Activated effector memory CD4-positive, alpha-beta T cell treated with anti-CD3 and anti-CD28 coated beads, Interleukin-2, amount 50 U/mL, for 16 hours (primary cell): ENCODE measurements at places on chromosomes 11 and 22.

- DNase-seq, result no peak
These were observed 16.4 kb downstream of the C1QTNF6 start for GRCh38 chr22:37171662-37172061.

GRCh38 chr11:28618416-28618815 is 510.2 kb downstream of the METTL15 start:
- no peak for DNase-seq

- no peak for DNase-seq
These were observed 11.0 kb upstream of the BLID start for GRCh38 chr11:122127020-122127419.

DNA sequence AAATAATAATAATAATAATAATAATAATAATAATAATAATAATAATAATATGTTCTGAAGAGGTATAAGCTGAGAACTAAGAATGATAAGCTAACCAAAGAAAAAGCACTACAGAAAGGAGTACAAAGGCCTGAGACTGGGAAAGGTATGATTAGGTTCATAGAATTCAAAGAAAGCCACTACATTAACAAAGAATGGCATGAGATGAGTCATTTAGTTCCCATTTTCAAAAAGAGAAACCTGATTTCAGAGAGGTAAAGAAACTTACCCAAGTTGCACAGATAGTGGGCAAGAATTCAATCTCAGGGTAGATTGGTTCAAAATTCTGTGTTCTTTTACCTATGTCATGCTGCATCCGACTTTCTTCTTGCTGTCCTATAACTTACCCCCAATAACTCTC is 350.9 kb downstream of the TTC28 start:
- DNase-seq, result no peak

- no peak for DNase-seq
These were observed 28.2 kb downstream of the C2CD3 start for GRCh38 chr11:74142624-74143023.

DNA sequence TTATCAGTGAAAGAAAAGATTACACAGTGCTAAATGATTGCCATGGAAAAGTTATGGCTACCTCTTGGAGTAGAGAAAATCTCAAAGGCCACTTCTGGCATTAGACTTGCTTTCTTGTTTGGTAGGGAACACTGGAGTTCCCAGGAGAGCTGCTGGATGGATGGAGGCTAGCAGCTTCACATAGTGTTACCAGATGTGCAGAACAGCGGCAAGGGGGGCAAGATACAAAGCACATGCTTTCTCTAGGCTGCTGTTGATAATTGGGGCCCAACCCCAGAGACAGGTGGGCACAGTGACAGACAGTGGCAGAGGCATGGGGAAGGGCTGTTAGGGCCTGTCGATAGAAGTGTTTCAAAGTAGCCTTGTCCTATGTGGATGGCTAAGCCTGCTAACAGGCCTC is 94.9 kb downstream of the DBX1 start:
- no peak for DNase-seq

- no peak for DNase-seq
These were observed 99.0 kb upstream of the DRD2 start for GRCh38 chr11:113574171-113574570.

DNA sequence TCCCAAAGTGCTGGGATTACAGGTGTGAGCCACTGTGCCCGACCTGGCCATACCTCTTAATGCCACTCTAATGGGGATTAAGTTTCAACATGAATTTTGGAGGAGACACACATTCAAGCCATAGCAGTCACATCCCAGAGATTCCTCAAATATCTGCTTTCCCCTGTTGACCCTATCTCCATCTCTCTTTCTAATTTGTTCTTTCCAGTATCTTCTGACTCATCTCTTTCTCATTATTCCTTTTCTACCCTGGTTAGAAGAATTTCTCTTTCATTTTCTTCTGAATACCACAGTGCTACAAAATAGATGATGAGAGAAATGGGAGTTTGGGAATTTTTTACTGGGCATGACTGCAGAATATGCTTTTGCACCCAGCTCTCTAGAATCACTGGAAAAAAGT is 5.1 kb downstream of the OR10V1 start:
- DNase-seq, result no peak

DNA sequence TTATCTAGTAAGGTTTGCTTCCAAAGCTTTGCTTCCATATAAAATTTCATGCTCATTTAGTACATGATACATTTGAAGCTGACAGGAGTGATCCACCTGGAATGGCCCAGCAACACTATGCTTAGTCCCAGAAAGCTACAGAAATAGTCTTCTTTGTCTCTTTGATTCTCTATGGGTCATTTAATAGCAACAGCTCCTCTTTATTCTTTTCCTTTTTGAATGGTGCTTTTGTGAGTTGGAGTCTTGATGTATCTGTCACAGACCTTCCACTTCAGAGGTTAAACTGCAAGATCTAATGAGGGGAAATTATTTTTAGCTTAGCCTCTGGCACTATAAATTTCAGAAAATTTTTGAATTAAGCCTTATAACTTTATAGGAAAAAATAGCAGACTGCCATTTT is 509.5 kb downstream of the KCNA4 start:
- no peak for DNase-seq

- no peak for DNase-seq
These were observed 37.2 kb upstream of the ACER3 start for GRCh38 chr11:76823481-76824028.

DNA sequence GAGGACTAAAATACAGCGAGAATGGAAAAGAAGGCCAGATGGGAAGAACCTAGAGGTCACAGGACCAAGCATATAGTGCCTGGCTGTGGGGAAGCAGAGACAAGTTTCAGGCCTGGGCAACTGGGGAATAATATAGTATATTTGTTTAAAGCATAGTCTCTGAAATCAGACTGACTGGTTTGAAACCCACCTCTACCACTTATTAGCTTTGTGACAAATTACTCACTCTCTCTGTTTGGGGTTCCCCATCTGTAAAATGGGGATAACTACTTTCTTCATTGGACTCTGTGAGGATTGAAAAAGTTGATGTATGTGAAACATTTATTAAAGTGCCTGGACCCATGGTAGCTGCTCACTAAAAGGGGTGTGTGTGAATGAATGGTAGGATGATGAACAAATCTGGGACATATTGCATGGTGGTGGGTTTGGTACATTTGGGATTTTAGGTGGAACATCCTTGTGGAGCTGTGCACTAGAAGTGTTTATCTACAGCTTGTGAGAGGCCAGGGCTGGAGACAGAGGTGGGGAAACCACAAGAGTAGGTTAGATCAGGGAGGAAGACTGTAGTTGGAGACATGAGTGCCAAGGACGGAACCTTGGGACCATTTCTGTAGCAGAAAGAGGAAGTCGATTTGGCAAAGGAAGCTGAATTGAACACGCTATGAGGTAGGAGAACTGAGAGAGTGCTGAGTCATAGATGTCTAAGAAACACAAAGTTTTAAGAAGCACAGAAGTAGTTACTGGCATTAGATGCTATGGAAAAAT is 52.6 kb downstream of the SWAP70 start:
- no peak for DNase-seq

DNA sequence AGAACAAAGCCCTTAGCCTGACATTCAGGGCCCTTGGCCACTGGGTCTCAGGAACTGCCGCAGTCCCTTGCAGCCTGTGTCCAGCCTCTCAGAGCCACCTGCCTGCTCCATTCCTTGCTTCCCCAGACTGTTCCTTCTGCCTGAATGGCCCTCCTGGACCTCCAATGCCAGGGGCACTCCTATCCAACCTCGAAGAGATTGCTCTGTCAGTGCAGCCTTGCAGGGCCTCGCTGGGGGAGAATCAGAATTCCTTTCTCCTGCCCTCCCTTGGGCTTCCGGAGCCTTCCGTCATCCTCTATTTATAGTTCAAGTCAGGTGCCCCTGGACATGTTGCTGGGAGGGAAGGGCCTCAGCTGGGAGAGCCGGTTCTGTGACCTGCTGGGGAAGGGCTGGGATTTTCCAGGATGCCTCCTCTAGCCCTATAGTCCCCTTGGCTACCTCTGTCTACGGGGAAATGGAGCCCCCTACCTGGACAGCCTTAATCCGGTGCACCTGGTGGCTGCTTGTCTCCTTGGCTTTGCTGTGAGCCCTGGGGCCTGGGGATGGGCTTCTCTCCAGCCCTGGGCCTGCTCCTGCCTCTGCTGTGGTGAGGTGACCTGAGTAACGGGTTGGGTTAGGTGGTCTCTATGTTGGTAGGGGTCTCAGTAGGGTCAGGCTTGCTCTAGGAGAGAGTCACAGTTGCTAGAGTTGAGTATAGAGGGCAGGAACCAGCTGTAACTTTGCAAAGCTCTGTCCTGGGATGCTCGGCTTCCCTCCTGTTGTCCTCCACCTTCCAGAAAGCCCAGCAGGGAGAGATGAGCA is 45.9 kb upstream of the SYT7 start:
- DNase-seq, result no peak

GRCh38 chr11:59769111-59769510 is 13.9 kb downstream of the STX3 start:
- no peak for DNase-seq

DNA sequence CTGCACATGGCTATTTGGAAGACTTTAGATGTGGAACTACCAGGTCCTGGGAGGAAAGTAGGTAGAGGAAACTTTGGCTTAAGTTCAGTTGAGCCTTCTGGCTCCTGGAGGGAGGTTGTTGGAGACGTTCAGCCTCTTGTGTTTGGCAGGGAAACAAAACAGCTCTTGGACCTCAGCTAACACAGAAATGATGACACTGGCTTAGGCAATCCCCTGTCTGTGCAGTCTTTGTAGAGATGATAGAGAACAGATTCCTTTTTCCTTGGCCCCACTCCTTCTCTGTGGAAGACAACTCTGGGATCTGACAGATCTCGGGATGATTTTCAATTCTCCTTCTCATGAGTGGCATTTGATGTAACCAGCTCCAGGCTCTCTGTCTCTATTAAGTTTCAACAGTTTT is 428.5 kb downstream of the TMEM135 start:
- DNase-seq, result no peak

DNA sequence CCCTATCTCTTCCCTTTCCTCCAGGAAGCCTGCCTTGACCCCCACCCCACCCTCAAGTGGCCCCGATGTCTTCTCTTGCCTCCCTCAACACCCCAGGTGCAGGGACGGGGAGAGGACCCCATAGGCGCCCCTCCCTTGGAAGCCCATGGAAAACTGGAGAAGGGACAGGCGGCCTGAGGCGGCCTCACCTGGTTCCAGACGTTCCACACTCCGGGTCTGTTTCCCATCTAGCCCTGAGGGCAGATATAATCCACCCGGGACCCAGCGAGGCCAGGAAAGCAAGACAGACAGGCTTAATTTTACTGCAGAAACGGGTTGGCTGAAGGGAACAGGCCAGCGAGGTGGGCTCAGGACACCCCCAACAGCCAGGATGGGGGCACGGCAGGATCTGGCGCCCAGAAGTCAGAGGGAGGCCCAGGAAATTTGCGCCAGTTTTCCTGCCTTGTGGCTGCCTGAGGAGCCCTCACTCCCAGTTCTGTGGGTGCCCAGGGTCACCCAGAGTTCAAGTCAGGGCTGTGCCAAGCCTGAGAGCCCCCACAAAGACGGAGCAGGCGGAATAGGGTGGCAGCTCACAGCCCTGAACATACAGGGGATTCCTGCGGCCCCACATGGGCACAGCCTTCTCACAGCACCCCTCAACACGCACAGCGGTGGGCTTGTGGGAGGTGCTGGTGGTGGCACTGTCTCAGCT is 3.0 kb upstream of the SIGIRR start:
- no peak for DNase-seq

DNA sequence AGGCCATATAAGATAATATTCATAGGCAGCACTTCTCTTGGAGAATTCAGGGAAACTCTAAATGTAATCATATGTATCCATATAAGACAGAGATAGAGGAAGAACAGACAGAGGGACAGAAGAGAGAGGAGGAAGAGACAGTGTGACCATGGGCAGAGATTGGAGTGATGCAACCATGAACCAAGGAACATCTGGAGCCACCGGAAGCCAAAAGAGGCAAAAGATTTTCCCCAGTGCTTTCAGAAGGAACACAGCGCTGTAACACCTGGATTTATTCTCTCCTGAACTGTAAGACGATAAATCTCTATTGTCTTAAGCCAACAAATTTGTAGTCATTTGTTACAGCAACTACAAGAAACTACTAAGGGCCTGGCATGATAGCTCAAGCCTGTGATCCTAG is 57.7 kb downstream of the GAB2 start:
- DNase-seq, result no peak

GRCh38 chr11:10617551-10617950 is 49.1 kb upstream of the LYVE1 start:
- no peak for DNase-seq

GRCh38 chr11:98561252-98561651 is 459.5 kb upstream of the CNTN5 start:
- no peak for DNase-seq

DNA sequence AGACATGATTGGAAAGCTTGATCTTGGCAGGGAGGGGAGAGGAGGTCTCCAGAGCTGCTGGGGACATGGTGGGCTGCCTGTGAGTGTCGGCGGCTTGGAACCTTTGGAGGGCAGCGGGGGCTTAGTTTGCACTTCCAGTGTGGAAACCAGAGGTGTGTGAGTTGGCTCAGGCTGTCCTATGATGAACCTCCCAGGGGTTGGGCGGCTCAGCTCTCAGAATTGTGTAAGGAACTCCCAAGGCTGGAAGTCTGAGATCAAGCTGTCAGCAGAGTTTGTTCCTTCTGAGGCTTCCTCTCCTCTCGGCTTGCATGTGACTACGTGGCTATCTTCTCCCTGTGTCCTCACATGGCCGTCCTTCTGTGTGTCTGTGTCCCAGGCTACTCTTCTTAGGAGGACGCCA is 87.9 kb upstream of the B3GAT1 start:
- no peak for DNase-seq

DNA sequence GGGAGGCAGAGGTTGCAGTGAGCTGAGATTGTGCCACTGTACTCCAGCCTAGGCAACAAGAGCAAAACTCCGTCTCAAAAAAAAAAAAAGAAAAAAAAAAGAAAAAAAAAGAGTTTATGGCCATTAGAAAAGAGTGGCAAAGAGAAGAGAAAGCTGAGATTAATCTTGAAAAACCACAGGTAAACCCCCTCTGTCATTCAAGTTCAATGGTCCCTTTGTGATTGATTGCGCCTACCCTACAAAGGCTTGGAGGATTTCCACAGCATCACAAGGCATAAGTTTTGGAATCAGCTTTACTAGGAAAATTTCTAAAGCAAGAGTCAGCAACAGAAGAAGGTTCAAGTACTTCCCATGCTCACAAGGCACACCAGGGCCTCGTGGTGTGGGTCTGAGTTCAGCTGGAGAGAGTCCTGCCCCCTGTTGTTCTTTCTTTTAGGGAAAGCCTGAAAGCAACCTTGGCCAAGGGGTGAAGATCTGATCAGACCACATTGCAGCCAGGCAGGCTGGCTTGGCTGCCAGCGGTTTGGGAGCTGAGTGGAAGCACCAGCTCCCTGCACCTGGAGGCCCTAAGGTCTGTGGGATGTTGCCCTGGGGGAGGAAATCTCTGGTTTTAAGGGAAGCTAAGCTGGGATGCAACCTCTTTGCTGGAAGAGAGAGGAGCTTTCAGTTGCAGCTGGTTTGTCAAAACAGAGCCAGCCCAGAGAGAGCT is 41.8 kb downstream of the SLN start:
- no peak for DNase-seq

GRCh38 chr11:126914941-126915340 is 85.6 kb downstream of the KIRREL3 start:
- no peak for DNase-seq

- DNase-seq, result no peak
These were observed 521.9 kb downstream of the INSC start for GRCh38 chr11:15636521-15637089.
